ENCODE measurements at places on chromosomes 4 and X.

- no peak for DNase-seq
These were observed 27.6 kb downstream of the ELOVL6 start for GRCh38 chr4:110170861-110171260.

DNA sequence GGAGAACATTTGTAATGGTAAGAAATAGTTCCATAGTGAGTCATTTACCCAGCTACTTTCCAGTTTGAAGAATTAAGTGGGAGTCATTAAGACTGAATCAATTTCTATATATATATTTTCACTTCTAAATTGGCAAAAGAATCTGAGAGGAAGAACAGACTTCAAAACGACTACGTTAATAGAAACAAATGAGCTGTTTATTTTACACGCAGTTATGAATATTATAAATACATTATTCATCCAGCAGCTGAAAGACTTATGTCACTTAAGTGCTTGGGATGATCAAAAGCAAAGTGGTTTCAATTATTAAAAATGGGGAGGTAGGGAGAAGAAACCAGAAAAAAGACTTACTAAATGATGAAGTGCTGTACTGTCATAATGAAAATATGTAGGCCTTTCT is 260.5 kb upstream of the DDX53 start:
- DNase-seq = no peak

- DNase-seq = no peak
These were observed 13.2 kb upstream of the XIAP start for GRCh38 chrX:123846577-123847038.

DNA sequence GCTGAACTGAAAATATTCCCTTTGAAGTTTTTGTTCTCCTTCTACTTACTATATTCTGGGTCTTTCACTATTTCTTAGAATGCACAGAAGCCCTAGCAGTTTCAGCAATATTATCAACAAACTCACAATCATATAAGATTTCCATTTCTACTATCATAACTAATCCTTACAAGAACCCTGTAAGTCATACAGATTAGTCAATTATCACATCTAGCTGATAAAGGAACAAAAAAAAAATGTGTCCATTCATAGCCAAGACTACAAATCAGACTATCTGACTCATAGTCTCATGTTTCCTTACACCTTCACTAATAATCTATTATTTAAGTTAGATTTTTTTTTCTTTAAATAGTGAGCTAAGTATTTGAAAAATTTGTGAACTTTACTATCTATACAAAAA is 72.5 kb downstream of the LRBA start:
- no peak for DNase-seq

DNA sequence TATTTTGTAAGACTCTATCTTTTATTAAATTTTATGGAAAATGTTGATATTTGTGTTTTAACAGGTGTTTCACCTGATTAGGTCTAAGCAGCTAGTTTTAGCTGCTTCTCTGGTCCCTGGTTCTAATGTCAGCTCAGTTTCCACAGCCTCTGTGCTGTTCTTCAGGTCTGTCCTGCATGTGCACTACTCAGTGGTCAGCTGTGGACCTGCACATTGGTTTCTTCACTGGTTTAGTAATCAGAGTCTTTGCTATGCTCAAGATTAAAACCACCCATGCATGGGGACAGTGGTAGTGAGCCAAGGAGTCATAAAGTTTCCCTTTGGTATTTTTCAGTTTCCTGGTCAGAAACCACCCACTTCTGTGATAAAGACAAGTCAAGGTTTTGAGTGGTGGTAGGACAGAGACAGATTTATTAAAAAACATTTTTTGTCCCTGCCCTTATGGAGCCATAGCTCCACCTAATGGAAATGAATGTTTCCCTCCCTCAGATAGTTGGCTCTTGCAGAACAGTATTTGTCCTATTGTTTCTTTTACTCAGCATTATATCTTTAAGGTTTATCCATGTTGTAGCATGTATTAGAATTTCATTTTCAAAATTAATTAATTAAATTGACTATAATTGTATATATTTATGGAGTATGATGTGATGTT is 36.8 kb upstream of the VBP1 start:
- no peak for DNase-seq

- DNase-seq = no peak
These were observed 161.8 kb downstream of the PCDH7 start for GRCh38 chr4:30881985-30882384.

- no peak for DNase-seq
These were observed 89.3 kb upstream of the NEIL3 start for GRCh38 chr4:177220376-177220775.

DNA sequence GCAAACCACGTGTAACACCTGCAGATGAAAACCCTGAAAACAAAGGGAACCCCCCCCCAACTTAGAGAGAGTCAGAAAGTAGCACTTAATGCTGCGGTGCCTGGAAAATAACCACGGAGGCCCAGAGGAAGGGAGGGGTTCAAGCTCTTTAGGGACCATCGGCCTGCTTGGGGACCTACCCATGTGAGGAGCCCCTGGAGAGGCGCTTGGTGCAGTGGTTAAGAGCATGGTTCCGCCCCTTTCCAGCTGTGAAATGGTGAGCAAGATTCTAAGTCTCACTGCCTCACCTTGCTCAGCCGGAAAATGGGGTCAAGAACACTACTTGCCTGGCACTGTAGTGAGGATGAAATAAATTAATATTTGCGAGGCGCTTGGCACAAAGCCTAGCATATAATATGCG is 13.8 kb downstream of the SLC25A5 start:
- no peak for DNase-seq

DNA sequence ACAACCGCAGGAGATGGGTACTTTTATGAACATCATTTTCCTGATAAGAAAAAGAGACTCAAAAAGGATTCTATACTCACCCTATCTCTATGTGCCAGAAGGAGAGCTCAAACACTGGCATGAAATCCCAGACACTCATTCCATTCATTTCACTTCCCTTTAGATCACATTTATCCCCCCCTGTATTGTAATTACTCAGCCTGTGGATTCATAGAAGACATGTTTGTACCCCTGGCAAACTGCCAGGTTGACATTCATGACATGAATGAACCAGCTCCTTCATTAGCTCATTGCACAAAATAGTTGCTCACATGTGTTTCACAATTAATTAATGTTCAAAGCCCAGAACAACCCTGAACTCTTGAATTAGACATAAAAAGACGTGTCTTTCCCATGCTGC is 4.9 kb downstream of the SMR3A start:
- DNase-seq = no peak

DNA sequence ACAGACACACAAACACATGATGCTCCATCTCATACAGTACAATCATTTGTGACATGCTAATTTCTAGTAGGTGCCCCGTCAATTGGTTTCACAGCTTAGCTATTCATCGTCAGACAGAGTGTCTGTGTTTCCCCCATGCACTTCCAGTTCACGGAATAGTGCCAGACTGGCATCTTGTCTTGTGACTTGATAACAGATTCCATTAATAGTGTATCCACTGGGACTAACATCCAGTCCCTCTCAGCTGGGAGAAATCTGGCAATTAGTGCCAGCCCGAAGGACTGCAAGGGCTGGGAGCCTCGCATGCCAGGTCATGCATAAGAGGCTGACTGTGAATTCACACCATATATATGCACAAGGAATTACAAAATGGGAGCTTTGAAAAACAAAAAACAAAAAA is 20.2 kb upstream of the GATB start:
- no peak for DNase-seq

GRCh38 chrX:42696536-42697124 is 81.3 kb downstream of the PPP1R2C start:
- no peak for DNase-seq
